ENCODE measurements at places on chromosomes 7 and 10. TPM values are rescaled to one million over a fixed set of nuclear protein-coding genes. Genes with fewer than 3 reads are reported as not detected.

- DNase-seq: peak; percentile 92
Observed at GRCh38 chr10:71727738-71728737, 8.5 kb upstream of the C10orf105 start.

DNA sequence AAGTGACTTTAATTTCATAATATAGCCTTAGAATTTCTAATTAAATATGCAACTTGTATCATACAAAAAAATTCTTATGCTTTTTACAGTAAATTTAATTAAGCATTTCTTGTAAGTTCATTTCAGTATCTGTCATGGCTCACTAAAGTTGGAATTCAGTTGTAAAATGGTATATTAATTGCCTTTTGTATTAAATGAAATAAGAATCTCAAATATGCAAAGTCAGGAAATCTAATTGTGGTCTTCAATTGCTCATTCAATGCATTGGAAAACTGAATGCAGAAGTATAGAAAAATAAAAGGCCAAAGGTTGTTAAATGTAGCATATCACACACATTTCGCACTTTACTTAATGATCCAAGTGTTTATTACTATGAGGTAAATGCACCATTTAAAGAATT is 189.5 kb downstream of the PHF14 start:
- DNase-seq: no peak

DNA sequence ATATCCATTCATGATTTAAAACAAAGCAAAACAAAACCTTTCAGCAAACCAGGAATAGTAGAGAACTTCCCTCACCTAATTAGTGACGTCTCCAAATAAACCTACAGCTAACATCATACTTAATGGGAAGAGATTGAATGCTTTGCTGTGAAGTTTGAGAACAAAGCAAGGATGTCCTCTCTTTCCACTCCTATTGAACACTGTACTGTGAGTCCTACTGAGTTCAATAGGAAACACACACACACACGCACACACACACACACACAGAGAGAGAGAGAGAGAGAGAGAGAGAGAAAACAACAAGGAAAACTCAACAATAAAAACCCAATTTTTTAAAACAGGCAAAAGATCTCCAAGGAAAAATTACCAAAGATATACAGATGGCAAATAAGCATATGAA is 32.3 kb downstream of the PODXL start:
- DNase-seq: no peak

DNA sequence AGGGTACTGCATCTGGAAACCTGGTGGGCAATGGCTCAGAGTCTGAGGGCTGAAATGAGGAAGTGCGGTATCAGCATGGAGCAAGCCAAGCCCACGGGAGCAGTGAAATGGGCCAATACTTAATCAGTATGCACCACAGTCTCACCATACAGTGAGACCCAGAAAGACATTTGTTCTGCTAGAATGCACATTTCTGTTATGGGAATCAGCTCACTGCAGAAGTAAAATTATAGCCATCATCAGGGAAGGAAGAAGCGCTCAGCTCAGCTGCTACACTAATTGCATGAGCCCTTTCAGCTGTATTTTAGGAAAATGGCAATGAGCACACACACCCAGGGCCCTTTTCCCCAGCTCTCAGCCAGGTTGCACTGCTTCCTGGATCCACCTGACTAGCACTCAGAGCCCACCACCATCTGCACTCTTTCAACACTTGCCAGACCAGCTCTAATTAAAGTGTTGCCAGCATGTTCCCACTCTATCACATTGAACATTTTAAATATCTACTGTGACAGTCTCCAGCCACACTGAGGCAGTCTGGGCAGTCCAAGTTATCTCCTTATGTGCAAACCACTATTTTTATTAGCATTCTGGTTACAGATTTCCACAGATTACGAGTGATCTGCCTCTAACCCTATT is 44.2 kb upstream of the PIK3AP1 start:
- peak; percentile 70 for DNase-seq

- DNase-seq: no peak
Observed at GRCh38 chr7:98619450-98620321, 2.6 kb downstream of the NPTX2 start.

DNA sequence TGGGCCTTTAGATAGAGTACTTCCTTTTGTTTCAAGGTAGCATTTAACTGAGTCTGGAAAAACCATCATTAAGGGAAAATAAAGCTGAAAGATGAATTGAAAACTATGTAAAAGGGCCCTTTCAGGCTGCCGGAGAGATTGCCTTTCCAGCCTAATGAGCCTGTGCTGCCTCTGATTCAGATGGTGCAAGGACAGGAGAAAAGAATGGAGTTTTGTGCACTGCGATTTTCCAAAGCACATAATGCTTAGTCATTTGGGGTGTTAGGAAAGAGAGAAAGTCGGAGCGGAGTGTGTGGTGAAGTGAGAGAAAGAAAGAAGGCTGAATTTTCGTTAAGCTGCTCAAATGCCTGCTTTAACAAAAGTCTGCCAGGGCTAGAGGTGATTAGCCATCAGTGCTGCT is 259.7 kb downstream of the PAXIP1 start:
- DNase-seq: no peak

DNA sequence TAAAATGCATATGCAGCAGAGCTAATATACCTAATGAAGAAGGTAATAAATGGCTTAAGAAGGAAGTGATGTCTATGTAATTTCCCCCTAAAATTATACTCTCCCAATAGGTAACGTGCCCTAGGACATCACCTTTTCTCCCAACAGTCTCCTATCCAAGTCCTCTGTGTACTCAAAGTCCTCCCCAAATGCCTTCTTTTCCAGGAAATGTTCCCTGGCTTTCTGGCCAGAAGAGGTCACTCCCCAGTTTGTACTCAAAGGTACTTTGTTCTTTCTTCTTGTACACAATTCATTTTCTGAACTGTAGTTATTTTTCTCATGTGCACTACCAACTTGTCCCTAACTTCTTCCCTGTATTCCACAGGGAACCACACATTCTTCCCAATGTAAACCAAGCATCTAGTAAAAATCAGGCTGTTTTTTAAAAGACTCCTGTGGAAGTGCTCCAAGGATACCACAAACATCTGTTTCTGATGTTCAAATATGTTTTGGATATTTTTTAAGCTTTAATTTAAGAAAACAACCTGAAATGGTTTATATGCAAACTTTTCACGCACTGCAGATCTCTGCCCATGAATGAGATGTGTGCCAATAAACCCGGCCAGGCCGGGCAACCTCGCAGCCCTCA is 262.3 kb upstream of the KLF14 start:
- no peak for DNase-seq

DNA sequence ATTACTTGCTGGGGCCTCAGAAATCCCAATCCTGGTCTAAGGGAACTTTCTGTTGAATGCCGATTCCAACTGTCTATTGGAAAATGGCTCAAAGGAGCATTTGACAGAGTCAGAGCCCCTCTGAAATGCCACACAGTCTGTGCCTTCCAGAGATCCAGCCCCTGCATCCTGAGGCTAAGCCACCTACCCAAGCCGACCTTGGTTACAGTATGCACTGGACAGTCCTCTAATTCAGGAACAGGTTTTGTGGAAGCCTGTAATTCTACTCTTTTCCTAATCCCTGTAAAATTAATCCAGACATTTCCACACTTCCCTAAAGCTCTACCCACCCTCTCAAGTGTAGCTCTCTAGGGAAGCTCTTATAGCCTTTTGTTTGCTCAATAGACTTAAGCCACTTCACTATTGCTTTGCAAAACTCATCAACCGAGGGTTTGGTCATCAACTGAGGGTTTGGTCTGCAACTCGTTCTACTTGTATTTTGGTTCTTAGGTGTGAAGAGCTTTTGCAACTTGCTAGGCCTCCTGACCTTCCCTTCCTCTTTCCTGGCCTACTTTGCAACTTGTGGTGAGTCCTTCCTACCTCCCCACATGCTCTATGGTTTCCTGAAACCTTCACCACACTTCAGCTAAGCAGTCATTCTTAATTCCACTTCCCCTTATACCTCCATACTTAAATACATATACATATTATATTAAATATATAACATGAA is 364.8 kb downstream of the SFMBT2 start:
- peak; percentile 12 for DNase-seq

DNA sequence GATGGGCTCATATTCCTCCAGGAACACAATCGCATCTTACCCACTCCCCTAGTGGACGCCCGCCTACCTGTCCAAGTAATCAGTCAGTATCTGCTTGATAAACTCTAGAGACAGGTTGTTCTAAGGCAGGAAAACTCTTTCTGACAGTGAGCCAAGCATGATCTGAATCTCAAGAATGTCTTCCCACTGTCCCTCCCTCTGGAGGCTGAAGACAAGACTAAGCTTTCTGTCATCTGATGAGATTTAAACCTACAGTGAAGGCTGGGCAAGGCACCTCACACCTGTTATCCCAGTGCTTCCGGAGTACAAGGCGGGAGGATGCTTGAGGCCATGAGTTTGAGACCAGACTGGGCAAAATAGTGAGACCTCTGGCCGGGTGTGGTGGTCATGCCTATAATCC is 586.6 kb downstream of the GALNT17 start:
- DNase-seq: no peak

- DNase-seq: no peak
Observed at GRCh38 chr7:78862411-78862900, 591.0 kb downstream of the MAGI2 start.

DNA sequence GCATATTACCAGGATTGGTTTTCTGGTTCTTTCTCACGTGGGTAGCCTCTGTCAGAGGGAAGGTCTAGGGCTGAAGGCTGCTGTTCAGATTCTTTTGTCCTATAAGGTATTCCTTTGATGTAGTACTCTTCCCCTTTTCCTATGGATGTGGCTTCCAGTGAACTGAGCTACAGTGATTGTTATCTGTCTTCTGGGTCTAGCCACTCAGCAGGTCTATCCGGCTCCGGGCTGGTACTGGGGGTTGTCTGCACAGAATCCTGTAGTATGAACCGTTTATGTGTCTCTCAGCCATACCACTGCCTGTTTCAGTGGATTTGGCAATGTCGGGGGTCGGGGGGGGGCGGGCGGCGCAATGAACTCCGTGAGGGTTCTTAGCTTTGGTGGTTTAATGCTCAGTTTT is 84.5 kb upstream of the C10orf90 start:
- DNase-seq: no peak

- no peak for DNase-seq
Observed at GRCh38 chr10:132850246-132850645, 64.3 kb upstream of the NKX6-2 start.

DNA sequence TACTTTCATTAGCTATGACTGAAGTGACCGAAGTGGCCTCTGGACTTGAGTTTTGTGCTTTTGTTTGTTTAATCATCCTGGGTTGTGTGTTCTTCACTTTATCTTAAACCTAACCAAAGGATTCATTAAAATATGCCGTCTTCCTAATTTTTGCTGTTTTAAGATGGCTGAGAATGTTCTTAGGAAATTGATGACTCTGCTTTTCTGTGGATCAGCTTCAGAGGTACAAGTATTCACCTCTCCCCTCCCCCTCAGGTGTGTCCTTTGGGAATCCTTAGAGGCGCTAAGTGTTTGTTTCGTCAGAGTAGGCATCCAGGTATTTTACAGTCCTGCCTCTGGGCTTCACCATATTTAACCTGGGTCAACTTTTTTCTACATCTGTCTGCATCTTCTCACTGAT is 1.1 kb downstream of the CCDC126 start:
- no peak for DNase-seq

LRMDA gene
- total RNA-seq: not detected

AMZ1 gene
- 2.9 TPM for total RNA-seq

CACNA2D1 gene
- not detected for total RNA-seq

Measured in OCI-LY7 (cell line).